ENCODE measurements at places on chromosomes 11 and 22.

DNA sequence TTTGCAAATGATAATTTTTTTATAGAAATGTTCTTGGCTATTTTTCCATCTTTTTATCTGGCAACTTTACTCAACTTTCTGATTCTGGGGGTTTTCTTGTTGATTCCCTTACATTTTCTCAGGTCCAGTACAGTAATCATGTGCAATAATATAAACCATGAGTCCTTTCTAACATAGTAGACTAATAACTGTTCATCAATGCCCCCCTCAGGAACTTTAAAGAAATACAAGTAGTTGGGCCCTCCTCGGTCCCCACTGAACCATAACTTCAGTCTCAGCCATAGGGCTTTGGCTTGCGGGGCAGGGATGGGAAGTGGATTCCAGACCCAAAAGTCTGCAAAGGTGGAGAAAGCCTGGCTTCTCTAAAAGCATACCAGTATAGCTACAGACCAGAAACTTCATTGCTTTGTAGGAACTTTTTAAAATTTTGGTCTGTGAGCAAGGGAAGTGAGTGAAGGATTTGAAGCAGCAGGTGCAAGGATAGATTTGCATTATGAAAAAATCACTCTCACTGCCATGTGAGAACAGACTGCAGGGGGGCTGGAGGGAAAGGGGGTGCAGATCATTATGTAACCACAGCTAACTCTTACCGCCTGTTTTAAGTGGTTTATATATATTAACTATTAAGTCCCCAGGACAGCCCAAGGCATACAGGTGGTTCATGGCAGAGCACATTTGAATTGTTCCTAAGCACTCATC lies 10.4 kb upstream of the TUB start:
- no peak for DNase-seq

GRCh38 chr22:38638216-38638615 lies 18.0 kb downstream of the FAM227A start:
- no peak for DNase-seq

- no peak for DNase-seq
These were observed 77.4 kb upstream of the BIRC3 start for GRCh38 chr11:102239911-102240310.

GRCh38 chr11:84549217-84549616 lies 1077.9 kb downstream of the DLG2 start:
- no peak for DNase-seq

- DNase-seq, result no peak
These were observed 149.7 kb upstream of the PLET1 start for GRCh38 chr11:112410325-112410724.

- no peak for DNase-seq
These were observed 50.2 kb downstream of the APOL3 start for GRCh38 chr22:36110306-36110881.

- DNase-seq, result no peak
These were observed 133.4 kb downstream of the DBX1 start for GRCh38 chr11:20026629-20027555.

DNA sequence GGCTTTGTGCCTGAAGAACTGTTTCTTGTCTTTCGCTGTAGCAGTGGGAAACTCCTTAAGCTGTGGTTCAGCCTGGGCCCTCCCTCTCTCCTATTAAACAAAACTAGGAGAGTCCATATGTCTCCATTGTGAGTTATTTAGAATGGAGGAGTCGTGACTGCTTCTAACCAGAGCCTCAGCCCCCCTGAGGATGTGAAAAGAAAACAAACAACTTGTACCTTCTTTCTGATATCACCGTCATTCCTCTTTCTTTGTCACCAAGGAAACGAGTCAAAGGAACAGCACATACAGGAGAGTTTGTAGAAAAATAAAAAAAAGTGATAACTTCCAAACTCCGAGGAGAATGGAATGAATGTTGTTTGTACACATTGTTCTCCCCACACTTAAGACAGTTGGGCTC lies 11.6 kb upstream of the EXT2 start:
- no peak for DNase-seq

- DNase-seq, result no peak
These were observed 14.2 kb downstream of the ZBTB44 start for GRCh38 chr11:130300567-130300966.

- DNase-seq, result no peak
These were observed 432.2 kb downstream of the NTM start for GRCh38 chr11:131802440-131803115.

DNA sequence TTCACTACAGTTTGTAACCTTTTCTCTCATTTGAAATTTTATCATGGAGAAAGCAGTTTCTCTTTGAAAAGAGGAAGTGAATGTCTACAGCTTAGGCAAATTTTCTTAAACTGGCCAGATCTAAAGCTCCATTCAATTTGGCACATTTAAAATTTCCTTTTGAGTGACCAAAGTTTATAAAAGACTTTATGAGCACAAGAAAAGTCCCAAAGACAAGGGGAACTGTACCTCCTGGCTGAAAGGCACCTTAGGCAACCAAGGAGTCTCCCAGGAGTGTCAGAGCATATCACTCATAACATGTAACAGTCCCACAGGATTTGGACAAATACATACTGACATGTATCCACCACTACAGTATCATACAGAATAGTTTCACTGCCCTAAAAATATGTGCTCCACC lies 41.3 kb downstream of the NARS2 start:
- no peak for DNase-seq

GRCh38 chr11:83778596-83778995 lies 492.4 kb upstream of the CCDC90B start:
- DNase-seq, result no peak
